ENCODE measurements at places on chromosomes 7 and 10.

DNA sequence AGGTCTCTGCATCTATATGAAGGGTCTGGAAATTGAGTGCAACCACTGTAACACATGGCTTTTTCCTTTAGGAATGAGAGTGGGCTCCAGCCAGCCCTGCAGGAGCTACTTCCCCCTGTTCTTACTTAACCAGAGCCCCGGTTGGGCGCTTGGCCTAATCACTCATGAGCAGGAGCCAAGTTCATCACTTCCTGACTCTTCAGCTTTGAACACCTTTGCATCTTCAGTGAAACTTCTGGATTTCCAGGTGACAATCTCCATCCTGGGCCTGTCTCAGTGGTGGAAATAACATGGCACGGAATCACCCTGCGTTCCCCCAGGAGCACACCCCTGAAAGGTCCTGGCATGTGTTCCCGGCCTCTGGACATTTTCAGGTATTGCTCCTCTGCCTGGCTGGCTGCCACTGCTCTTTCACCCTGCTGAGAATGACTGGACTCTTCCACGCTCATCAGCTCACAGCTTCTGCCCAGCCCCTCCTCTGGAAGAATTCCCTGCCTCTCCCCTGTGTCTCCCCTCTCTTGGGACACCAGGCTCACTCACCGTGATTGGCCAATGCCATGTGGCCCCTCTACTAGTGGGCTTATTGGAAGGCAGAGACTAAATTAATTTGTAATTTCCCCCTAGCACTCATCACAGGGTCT lies 229.1 kb upstream of the GRB10 start:
- DNase-seq = no peak

DNA sequence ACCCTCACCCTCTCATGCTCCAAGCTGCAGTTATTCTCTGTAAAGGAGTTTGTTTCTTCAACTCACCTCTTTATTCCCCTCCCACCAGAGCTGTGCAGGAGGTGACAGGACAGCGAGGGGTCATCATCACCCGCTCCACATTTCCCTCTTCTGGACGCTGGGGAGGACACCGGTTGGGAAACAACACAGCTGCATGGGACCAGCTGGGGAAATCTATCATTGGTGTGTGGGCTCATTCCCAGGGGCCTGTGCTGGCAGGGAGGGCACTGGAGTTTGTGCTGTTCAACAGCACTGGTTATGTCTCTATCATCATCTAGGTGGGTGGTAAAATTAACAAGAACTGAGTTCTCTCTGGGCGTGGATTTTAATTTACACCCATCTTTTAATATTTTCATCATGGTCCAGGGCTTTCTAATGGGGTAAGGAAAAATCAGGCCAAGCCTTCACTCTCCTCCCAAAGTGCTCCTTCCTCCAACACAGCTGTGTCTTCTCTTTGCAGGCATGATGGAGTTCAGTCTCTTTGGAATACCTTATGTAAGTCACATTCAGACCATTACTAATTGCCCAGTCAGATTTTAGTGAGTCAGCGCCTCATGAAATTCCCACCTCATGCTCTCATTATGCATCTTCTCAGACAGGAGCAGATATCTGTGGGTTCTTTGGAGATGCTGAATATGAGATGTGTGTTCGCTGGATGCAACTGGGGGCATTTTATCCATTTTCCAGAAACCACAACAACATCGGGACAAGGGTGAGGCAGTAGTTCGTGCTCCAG lies 61.6 kb downstream of the PRSS58 start:
- no peak for DNase-seq

GRCh38 chr10:73732426-73732825 lies 11.7 kb upstream of the SEC24C start:
- DNase-seq = no peak

GRCh38 chr7:3074459-3074821 lies 30.8 kb upstream of the CARD11 start:
- DNase-seq = no peak

All from GM10248 (cell line).